ENCODE measurements at places on chromosomes 12 and 14.

- no peak for DNase-seq
Measured at GRCh38 chr12:47312147-47312546, 232.4 kb upstream of the AMIGO2 start.

GRCh38 chr12:7498809-7499208 lies 4.8 kb downstream of the CD163 start:
- DNase-seq = no peak

- no peak for DNase-seq
Measured at GRCh38 chr12:26896913-26897312, 40.9 kb downstream of the INTS13 start.

DNA sequence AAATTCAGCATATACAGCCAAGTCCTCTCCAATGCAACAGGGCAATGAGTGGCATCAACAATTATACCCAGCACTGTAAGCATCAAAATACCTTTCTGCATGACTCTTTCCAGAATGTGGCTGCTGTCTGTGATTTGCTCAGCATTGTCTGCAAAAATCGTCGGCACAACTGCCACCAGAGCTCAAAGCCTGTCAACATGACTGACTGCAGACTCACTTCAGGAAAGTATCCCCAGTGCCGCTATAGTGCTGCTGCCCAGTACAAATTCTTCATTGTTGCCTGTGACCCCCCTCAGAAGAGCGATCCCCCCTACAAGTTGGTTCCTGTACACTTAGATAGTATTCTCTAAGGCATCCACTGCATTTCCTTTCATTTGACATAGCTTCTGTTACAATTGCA lies 735 bp downstream of the RNASE6 start:
- DNase-seq = no peak

DNA sequence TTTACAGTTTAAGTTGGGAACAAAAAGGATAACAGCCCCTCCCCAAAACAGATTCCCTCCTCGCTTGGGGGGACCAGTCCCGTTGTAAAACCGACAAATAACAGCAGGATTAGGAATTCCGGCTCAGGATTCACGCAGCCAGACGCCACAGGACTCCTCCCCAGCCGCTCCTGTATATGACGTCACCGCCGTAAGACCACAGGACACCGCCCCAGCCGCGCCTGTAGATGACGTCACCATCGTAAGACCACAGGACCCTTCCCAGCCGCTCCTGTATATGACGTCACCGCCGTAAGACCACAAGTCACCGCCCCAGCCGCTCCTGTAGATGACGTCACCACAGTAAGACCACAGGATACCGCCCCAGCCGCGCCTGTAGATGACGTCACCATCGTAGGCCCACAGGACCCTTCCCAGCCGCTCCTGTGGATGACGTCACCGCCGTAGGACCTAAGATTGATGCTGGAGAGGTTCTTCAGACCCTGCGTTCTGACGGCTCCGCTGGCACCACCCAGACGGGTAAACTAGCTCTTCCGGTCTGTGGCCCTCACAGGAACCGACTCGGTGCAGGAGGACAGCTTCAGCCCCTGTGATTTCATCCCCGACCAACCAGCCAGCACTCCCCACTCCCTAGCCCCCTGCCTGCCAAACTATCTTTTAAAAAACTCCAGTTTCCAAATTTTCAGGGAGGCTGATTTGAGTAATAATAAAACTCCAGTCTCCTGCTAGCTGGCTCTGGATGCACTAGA lies 43.9 kb upstream of the FBRSL1 start:
- peak; percentile 78 for DNase-seq

DNA sequence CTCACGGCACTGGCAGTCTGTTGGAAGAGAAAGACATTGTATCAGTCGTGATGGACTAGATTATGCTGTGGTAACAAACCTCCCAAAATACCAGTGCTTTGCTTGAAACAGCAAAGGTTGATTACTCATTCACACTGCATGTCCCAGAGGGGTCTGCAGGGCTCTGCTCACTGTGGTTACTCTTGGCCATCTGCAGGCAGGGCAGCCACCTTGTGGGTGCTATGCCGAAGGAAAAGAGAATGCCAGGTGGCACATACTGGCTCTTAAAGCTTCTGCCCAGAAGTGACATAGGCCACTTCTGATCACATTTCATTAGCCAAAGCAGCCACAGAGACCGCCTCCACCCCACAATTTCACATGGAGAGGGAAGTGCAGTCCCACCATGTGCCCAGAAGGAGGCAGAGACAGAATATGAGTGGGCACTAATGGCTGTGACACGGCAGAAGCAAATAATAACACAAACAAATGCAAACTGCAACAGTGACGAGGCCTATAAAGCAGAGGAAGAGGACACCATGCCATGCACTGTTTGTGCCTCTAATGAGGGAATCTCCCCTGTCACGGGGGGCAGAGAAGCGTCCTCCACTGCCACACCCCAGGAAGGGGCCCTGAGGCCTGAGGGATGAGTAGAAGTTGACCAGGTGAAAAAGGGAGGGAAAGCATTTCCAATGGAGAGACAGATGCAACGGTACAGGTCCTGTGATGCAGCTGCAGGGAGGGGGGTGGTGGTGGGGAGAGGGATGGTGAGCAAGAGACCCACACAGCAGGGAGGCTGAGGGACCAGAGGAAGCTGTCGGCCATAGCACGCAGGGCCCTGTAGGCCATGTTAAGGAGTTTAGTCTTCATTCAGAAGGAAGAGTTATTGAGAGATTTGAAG lies 51.7 kb upstream of the KICS2 start:
- DNase-seq = peak; percentile 18

DNA sequence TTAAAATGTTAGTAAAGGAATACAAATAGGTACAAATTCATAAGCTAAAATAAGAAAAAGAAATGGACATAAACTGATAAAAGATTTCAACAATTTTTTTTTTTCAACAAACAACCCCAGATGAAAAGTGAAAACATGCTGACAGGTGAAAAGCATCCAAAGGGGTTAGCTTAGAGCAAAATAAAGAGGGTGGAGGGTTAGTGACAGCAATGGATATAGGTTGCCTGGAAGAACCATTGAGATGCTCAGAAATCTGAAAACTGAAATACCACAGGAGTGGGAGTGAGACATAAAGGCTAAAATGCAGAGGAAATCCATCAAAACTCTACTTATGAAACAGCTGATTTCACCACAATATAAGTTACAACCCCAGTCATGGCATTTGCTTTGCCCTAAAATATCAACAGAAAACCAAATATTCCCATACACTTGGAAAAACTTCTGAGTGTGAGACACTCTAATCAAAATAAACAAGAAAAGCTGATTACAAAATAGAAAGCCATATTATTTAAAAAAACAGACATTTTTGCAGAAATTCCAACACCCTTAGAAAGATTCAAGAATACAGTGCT lies 136.3 kb upstream of the PLEKHG7 start:
- DNase-seq = no peak

DNA sequence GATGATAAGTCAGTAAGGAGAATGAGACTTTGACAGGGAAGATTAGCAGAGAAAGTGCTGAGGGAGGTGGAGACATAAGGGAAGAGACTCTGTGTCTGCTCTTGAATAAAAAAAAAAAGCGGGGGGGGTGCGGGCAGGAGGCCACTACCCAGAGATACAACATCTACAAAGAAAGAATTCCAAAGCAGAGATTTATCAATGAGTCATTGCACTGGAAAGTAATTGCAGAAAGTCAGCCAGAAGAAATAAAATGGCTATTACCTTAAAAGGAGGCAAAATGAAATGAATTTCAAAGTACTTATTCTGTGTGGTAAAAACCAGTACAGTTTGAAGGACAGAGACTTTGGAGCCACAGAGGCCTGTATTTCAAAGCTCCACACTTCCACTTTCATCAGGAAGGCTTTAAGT lies 267.1 kb upstream of the PRKD1 start:
- no peak for DNase-seq

- no peak for DNase-seq
Measured at GRCh38 chr14:100011628-100012325, 53.4 kb upstream of the EVL start.

DNA sequence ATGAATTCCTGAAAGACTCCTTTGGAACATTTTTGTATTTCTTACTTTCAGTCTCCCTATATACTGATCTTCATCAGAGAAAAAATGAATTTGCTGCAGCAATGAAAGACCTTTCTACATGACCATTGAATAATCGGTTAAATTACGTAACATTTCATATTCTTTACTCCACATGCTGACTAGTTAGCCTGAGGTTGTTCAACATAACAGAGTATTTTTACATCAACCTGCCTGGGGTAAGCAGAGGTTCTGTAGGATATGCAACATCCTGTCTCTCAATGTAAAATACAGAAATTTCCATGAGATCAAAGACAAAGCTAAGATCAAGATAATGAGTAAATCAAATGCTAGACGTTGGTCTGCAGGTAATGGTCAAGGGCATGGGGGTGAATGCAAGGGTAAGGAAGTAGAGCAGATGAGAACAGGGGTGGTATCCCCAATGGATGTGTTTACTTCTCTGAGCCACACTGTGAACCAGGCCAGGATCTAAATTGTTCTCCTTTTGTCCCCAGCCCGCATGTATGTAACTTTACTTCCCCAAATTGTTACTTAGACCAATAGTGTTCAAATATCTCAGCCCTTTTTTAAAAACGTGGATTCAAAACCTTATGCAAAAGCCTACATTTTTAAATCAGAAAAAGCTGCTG lies 45.4 kb downstream of the DUSP6 start:
- no peak for DNase-seq

GRCh38 chr14:74841230-74842207 lies 34.4 kb downstream of the PROX2 start:
- no peak for DNase-seq

DNA sequence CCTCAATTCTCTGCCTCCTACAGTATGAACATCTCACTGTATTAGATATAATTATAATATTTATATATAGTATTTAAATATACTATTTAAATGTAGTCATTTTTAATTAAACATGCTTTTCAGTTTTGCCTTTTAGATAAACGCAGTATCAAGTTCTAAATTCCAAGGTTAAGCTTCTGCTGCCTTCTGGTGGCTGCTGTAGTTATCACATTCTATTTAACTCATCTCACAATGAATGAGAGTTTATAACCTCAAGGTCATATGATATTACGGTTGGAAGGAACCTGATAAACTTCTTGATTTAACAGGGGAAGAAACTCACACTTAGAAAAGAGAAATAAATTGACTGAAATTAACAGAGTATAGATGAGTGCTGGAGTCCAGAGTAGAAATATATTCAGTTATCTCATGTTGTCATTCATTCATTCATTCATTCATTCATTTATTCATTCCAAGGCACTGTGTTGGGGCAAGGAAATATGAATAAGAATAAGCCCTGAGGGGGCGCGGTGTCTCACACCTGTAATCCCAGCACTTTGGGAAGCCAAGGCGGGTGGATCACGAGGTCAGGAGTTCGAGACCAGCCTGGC lies 31.9 kb downstream of the GUCY2C start:
- no peak for DNase-seq

- no peak for DNase-seq
Measured at GRCh38 chr12:3150931-3151835, 74.0 kb downstream of the TSPAN9 start.

DNA sequence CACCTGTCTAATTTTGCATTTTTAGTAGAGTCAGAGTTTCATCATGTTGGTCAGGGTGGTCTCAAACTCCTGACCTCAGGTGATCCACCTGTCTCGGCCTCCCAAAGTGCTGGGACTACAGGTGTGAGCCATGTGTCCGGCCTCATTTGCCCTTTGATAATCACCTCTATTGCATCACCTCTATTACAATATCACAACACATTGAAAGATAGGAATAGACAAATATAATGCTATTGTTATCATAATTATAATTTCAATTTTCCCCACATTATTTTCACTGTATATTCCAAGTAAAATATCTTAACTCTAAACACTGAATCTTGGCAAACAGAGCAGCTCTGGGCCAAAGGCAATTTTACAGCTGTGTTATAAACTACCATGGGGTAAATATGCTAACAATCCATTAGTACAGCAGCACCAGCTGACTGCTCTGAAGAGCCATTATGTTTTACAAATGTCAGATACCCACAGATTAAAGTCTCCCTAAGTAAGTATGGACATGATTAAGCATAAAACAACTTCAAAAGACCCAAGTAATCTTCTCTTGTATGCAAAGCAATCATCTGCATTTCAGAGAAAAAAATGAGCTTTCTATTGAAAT lies 173.2 kb downstream of the MED13L start:
- DNase-seq = no peak

DNA sequence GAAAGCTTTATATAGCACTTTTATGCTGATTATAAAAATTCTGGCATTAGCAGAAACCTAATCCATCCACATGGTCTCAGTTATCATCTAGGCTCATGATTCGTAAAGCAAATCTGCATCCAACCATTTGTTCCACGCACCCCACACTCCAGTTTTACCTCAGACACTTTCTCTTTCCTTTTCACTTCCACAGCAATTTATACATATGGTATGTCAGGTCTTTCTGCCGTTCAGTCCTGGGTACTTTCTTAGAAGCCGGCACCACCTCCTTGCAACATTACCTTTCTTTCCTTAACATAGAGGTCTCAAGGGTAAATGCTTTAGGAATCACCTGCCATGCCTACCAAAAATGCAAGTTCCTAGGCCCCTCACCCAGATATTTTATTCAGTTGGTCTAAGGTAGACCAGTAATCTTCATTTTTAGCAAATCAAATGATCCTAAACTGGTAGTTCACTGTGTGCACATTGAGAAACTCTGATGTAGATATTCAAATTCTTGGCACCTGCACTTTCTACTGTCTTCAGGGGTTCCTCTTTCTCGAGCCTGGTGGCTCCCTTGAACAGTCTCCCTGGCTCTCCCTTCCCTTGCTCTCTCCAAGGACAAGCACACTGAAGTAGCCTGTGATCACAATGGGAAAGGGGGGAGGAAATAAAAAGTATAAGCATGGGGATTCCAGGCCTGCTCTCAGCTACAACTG lies 2.8 kb upstream of the KRAS start:
- no peak for DNase-seq

- no peak for DNase-seq
Measured at GRCh38 chr14:104706733-104707607, 17.1 kb upstream of the ADSS1 start.

DNA sequence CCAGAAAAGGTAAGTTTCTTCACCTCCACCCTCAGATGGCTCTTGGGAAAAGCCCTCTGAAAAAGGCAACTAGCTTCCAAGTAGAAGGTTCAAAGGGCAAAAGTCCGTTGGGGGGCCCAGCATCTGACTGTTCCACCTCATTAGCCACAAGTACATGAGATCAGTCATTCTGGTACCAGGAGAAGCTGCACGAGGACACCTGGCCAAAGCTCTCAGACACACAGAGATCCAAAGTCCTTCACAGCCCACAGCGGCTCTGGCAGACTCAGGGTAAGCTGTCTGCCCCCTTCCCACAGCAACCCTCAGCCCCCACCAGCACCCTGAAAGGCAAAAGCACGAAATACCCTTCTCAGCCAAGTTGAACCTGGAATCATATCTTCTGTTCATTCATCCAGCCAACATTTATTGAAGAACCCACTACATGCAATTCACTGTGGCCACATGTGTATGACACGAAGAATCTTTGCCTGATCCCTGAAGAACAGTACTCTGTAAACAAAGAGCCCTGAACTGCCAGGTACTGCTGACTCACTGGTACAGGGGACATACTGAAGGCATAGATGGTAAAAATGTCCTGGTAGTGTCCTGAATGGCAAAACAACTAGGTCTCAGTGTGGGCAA lies 19.0 kb downstream of the SLC7A7 start:
- no peak for DNase-seq

GRCh38 chr12:17206553-17206952 lies 600.6 kb upstream of the LMO3 start:
- no peak for DNase-seq

GRCh38 chr14:65927931-65928356 lies 515.4 kb downstream of the FUT8 start:
- no peak for DNase-seq

GRCh38 chr14:69428289-69428998 lies 30.0 kb downstream of the SLC39A9 start:
- no peak for DNase-seq
